Fibroblast of skin of back (primary cell): ENCODE measurements at places on chromosomes 6 and 20.
A peak's percentile ranks its signal among the peaks of the same experiment; 100 is the strongest.

- no peak for DNase-seq
These were observed 59.8 kb downstream of the CCDC170 start for GRCh38 chr6:151553416-151554165.

DNA sequence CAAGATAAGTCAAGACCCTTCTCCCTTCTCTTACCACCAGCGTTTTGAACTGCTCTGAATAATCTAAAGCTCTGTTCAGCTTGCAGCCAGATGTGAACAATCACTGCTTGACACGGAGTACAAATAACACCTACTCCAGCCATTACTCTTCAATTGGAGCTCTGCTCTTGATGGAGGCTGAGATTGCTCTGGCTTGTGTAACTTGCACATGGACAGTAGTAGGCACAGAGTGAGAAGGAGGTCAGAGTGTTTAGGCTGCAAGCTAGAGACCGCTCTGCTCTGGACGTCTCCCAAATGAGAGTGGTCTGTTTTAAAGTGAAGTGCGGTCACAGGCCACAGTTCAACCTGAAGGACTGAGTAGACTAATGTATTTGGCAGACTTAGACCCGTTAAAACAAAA lies 158.3 kb downstream of the HDGFL1 start:
- DNase-seq = no peak

DNA sequence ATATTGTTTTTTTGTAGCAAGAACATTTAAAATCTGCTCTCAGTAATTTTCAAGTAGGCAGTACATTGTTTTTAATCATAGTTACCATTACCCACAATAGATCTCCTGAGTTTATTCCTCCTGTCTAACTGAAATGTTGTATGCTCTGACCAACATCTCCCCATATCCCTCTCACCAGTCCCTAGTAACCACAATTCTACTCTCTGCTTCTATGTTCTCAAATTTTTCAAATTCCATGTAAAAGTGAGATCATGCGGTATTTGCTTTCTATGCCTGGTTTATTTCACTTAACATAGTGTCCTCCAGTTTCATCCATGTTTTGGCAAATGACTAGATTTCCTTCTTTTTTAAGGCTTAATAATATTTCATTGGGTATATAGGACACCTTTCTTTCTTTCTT lies 300.5 kb downstream of the KCNQ5 start:
- DNase-seq = peak; percentile 14

- DNase-seq = no peak
These were observed 1.4 kb downstream of the NCR2 start for GRCh38 chr6:41336824-41337223.

- DNase-seq = peak; percentile 32
These were observed 621.1 kb upstream of the ADGRB3 start for GRCh38 chr6:68013780-68014515.

- DNase-seq = no peak
These were observed 88.9 kb upstream of the SNAP25 start for GRCh38 chr20:10129749-10130148.

- DNase-seq = no peak
These were observed 142.9 kb downstream of the TFAP2B start for GRCh38 chr6:50961611-50962010.

DNA sequence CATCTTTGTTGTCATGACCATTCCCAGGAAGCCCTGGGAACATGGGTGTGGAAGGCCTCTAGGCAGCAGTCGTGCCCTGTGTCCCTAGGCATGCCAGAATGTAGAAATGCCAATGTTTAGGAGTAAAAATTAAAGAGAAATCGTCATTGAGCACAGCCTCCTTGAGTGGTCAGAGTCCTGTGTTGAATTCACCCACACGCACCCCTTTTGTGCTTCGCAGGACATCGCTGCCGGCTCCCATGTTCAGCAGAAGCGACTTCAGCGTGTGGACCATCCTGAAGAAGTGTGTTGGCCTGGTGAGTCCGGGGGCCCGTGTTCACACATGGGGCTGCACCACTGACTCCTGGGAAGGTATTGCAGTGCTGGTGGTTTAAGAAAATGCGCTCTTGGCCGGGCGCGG lies 25.1 kb downstream of the OSBPL2 start:
- DNase-seq = no peak

- DNase-seq = no peak
These were observed 157.9 kb downstream of the OGFRL1 start for GRCh38 chr6:71446470-71446869.

DNA sequence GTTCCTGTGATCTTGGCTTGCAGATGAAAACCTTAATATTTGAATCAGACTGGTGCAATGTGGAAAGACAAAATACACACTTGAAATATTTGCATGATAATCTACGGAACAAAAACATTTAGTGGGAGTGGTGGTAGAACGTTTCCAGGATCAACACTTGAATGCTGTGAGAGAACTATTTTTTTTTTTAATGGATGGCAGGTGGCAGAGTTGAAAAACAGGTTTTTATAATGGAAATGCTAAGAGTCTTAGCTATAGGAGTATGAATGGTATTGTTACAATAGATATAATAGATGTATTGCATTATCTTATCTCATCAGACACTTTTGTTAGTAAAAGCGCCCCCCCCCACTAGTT lies 49.2 kb downstream of the CDKAL1 start:
- no peak for DNase-seq

GRCh38 chr6:159808647-159809046 lies 8.6 kb downstream of the PNLDC1 start:
- no peak for DNase-seq

GRCh38 chr6:70849348-70850069 lies 107.4 kb downstream of the B3GAT2 start:
- DNase-seq = no peak

DNA sequence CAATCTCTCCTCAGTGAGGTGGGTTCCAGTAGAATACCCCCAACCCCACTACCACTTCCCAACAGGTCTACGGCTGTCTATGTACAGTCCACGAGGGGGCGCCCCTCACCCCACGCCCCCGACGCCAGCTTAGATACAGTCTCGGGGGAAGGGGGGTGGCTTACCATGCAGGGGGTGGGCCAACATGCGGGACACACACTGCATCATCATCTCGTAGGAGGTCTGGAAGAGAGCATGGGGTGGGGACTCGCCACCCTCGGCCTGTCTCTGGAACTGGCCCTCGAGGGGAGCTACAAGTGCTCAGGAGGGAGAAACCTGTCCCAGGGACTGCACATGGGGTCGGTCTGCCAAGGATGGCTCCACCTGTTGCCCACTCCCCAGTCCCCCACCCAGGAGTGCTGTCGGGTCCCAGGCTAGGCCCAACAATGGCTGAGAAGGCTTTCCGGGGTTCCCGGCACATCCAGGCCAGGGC lies 8.5 kb downstream of the MTCH1 start:
- DNase-seq = no peak

DNA sequence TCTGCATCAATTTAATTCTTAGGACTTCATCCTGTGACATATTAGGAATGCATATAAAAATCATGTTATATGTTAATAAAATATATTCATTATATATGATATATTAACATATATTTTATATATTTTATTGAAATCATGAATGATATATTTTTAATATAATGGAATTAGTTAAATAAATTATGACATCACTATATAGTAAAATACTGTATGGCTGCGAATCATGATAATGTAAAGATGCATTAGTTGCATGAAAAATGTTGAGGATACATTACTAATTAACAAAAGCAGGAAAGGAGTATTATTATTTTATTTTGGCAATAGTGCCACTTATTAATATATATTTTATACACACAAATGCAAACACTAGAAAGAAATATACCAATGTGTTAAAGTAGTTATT lies 8.4 kb upstream of the RNF217 start:
- DNase-seq = no peak

DNA sequence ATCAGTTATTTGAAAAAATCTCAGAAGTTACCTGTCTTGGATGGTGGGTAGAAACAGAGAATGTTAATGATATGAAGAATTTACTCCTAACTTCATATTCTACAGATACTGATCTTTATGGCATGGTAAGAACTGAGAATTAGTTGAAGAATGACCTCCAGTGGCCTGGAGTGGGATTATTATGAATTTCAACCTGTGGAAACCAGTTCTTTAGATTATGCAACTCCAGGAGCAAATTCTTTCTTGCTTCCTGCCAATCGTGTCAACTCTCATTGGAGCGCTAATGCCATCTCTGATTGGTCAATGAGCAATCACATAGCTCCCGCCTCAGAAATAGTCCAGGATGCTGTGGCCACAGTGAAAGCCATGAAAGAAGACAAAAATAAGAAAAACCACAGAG lies 40.6 kb downstream of the LYRM2 start:
- peak; percentile 67 for DNase-seq

DNA sequence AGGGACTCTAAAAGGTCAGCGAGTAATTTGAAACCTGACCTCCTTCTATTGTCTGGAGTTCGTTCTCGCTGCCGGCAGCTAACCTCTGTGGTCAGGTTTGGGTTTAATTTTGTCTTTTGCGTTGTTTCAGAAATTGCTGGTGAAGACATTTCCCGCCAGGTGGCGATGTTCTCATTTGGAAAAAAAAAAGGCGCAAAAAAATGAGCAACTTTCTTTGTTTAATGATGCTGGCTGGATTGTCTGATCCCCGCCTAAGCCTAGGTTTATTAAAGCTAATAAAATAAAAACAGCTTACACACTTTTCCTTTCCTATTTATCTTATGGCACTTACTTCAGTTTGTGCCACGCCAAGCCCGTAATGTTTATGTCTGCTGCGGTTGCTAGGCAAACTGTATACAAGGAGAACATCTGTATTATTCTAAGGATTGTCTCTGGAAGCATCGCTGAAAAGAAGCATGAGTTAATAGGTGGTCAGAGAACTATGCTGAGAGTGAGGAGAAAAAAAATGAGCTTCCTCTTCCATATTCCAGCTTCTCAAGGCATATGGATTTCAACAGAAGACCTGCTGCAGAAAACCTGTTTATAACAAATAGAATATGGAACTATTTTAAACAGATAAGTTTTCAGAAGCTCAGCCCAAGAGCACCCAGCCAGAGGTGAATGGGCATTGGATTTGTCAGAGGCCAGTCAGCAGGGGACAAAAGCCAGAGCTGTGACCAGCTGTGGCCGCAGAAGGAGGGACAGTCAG lies 205.7 kb downstream of the DOK5 start:
- peak; percentile 50 for DNase-seq

DNA sequence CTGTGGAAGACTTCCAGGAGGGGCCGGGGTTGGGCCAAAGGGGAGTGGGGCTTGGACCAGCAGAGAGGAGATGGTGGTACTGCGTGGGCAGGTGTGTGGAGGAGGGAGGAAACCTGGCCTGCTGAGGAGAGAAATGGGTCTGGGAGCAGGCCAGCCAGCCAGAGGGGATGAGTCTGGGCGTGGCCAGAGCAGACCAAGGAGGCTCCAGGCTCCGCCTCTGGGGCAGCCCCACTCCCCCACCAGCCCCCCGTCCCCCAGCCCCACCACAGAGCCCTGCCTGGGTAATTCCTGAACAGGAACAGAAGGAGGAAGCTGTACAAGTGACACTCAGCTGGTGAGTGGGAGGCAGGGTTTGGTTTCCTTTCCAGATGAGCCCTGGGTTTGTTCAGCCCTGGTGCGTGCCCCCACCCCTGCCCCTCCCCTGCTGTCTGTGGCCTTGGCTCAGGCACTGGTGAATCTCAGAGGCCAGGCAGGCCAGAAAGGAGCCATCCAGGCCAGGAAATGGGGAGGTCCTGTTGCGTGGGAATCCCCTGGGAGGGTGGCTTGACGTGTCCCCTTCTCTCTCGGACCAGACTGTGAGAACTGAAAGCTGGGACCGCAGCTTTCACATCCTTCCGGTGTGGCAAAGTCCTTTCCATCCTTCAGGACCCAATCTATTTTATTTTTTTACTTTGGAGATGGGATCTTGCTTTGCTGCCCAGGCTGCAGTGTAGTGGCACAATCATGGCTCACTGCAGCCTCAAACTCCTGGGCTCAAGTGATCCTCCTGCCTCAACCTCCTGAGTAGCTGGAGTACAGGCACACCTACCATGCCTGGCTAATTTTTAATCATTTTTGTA lies 9.4 kb upstream of the SRC start:
- peak; percentile 60 for DNase-seq

- DNase-seq = peak; percentile 59
These were observed 74.7 kb upstream of the NOX3 start for GRCh38 chr6:155530219-155530834.

GRCh38 chr20:1191299-1191698 lies 6.5 kb upstream of the TMEM74B start:
- no peak for DNase-seq

DNA sequence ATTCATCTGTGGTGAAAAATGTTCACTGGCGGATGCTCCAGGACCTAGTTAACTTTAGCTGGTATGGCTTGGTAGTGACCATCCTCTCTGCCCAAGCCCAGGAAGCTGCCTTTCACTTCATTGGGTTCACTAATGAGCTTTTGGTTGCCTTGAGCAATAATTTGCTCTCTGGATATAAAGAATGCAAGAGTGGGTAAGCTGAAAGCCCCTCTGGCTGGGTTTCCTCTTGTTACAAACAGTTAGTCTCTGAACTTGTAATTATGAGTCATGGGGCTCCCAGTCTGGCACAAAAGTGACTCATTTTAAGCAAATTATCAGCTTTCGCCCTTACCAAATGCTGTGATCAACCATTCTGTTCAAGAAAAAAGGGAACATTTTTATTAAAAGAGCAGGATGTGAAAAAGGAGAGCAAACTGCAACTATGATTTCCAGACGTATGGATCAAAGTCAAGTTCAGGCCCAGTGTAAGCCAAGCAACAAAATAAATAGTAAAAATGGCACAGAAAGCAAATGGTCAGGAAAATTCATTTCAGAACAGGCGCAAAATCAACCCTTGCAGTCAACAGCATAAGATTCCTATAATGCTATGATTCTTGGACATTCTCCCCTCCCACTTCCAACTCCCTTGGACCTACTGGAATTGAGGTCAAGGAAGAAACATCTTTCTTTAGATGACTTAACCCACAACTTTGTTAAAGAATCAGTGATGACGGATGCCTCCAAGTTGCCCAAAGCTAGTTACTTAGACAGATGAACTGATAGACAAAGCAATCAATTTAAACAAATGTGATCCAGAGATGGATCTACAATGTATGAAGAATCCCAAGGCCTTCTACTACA lies 130.0 kb upstream of the KCNK16 start:
- peak; percentile 81 for DNase-seq

DNA sequence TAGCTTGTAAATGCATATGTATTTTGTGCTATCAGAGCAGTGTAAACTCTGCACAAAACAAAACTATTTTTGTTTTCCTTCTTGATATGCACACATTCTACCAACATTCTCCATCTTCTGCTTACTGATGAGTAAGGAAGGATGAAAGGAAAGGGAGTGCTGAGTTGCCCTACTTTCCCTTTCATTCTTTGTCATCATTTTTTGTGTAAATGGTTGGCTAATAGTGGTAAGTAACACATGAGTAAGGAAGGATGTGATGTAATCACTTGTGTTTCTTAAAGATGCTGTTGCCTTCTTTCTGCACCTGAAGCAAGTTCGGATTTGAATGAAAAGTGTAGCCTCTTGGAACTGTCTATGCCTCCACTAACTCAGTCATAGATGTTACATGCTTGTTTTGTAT lies 4.6 kb upstream of the REV3L start:
- DNase-seq = peak; percentile 47
